ENCODE measurements at places on chromosomes 3 and 15.

DNA sequence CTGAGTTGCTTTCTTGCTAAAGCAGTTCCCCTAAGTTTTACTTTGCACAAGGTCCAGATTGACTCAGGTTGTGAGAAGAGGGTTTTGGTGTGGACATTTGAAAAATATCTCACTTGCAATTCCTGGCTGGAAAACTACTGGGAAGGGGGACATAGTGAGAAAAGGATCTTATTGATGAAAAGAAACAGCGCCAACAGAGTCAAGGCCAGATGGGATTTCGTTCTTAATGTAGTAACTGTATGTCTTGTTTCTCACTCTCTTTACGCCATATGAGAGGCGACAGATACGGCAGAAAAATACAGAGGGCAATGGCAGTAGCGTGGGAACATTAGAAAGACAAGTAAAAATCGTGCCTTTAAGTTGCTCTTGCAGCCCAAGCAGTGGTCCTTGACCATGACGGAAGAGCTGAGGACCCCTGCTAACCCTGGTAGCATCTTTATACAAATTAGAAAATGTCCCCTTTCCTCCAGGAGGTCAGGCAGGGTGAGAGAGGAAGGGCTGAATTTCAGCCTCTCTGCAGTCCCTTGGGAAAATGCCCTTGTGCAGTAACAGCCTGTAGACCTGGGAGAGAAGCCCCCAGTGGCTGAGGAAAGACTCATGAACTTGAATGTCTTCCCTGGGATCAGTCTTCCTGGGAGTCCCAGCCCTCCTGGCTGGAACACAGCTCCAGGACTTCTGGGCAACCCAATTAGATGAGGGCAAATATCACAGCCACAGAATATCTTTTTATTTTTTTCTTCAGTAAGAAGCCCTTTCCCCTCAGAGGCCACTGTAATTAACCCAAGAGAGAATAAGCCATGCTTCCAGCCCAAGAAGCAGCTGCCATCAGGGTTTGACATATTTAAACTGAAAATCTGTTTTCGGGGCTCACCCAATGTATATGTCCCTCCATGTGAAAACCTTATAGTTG is 113.4 kb downstream of the CD47 start:
- DNase-seq = no peak

DNA sequence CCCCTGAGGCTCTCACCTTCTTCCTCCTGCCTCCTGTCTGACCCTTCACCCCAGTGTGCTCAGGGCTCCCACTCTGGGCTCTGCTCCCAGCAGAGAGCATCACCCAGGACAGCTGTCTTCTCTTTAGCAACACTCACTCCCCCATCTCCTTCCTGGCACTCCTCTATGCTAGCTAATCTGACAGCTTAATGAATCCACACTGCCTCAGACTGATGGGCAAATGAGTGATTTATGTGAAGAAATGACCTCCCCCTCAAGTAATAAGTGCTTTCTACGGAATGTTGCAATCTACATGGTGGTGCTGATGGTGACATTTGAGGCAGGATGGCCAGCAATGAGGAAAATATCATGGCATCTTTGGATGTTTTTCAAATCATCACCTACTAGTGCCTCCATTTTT is 83.6 kb downstream of the LSM3 start:
- no peak for DNase-seq

- no peak for DNase-seq
Observed at GRCh38 chr15:100930306-100930848, 11.2 kb downstream of the LRRK1 start.

- DNase-seq = no peak
Observed at GRCh38 chr15:70098153-70098460, 390 bp upstream of the TLE3 start.

DNA sequence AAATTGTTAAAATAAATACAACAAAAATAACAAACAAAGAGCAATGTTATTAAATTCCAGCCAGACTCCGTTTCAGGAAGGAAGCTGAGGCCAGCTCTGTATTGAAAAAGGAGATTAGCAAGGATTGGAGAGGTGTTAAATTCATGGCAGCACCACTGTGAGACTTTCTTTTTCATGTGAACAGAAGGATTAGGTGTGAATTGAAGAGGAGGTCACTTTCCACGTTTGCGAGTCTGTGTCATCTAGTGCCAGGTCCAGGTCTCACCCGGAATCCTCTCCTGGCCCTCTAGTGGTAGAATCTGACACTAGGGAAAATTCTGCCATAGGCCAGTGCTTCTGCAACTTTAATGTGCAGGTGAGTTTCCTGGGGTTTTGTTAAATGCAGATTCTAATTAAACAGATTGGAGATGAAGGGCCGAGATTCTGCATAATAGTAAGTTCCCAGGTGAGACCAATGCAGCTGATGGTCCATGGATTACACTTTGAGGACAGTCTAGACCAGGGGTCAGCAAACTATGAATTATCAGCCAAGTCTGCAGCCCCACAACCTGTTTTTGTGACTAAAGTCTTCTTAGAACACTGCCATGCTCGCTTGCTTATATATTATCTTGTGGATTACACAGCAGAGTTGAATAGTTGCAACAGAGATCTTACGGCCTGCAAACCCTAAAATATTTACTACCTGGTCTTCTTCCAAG is 9.2 kb upstream of the SLC6A1 start:
- DNase-seq = no peak

DNA sequence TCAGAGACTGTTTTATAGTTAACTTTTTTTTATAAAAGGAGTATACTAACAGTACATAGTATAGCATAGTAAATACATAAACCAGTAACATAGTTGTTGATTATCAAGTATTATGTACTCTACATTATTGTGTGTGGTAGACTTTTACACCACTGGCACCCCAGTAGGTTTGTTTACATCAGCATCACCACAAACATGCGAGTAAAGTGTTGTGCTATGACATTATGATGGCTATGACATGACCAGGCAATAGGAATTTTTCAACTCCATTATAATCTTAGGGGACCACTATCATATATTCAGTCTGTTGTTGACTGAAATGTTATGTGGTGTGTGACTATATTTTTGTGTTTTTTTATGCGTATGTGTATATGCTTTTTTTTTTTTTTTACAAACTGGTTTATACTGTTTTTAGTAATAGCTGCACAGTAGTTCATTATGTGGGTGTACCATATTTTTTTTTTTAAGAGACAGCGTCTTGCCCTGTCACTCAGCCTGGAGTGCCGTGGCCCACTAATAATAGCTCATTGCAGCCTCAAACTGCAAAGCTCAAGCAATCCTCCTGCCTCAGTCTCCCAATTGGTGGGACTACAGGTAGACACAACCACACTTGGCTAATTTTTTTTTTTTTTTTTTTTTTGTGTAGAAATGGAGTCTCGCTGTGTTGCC is 1.9 kb downstream of the CAPN7 start:
- DNase-seq = no peak

All from epithelial cell of proximal tubule (primary cell).